ENCODE measurements at places on chromosomes 11 and 22. TPM values are rescaled to one million over a fixed set of nuclear protein-coding genes. Genes with fewer than 3 reads are reported as not detected.

DEFB108B gene
- not detected for total RNA-seq

TRPM5 gene
- not detected for total RNA-seq

NRIP3 gene
- 1.2 TPM for total RNA-seq

DNA sequence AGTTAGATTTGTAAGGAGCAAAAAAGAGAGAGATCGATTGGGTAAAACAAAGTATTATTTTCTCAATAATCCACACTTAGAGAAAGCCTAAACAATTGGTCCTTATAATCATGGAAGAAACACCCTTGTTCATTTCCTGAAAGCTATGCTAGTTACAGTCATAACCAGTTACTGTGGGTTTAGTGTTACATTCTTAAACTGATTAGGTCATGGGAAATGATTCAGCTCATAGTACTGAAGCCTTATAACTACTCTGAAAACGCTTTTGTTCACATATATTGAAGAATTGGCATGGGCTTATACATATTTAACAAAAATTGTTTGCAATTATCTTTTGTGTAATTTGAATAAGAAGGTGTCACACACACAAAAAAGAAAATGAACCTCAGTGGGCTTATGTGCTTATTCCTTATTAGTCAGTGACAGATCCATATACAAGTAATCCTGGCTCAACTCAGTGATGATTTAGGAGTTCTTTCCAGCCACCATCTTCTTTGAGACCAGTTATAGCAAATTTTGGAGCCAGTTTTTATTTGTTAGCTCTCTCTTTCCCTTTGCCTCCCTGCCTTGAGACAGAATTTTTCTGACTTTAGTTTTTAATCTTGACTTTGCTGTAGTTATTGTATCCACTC is 198.5 kb upstream of the CTSC start:
- H3K4me1 ChIP-seq = no peaks in the 10 kb centered on the region
- H3K36me3 ChIP-seq = no peaks in the 10 kb centered on the region
- H3K27me3 ChIP-seq = no peaks in the 10 kb centered on the region
- DNase-seq = no peak
- no peak overlapping the region for H3K4me3 ChIP-seq

- no peak overlapping the region for H3K4me3 ChIP-seq
- no peaks in the 10 kb centered on the region for H3K27me3 ChIP-seq
- H3K4me1 ChIP-seq = peaks cover 15% of the 10 kb centered on the region
- DNase-seq = peak; percentile 84
- H3K36me3 ChIP-seq = no peaks in the 10 kb centered on the region
These were observed 34.6 kb upstream of the SHANK2 start for GRCh38 chr11:71286701-71287643.

GRCh38 chr11:119258180-119258579 is 52.0 kb downstream of the CBL start:
- H3K27me3 ChIP-seq = no peaks in the 10 kb centered on the region
- no peak overlapping the region for H3K4me3 ChIP-seq
- peaks cover 11% of the 10 kb centered on the region for H3K4me1 ChIP-seq
- H3K27ac ChIP-seq = no peak overlapping the region

GRCh38 chr11:63838150-63838677 is 696 bp upstream of the MARK2 start:
- H3K4me1 ChIP-seq = peaks cover 50% of the 10 kb centered on the region
- H3K36me3 ChIP-seq = no peaks in the 10 kb centered on the region
- H3K27ac ChIP-seq = peak overlapping the region; percentile 94
- peak overlapping the region; percentile 90 for H3K4me3 ChIP-seq
- DNase-seq = no peak

DNA sequence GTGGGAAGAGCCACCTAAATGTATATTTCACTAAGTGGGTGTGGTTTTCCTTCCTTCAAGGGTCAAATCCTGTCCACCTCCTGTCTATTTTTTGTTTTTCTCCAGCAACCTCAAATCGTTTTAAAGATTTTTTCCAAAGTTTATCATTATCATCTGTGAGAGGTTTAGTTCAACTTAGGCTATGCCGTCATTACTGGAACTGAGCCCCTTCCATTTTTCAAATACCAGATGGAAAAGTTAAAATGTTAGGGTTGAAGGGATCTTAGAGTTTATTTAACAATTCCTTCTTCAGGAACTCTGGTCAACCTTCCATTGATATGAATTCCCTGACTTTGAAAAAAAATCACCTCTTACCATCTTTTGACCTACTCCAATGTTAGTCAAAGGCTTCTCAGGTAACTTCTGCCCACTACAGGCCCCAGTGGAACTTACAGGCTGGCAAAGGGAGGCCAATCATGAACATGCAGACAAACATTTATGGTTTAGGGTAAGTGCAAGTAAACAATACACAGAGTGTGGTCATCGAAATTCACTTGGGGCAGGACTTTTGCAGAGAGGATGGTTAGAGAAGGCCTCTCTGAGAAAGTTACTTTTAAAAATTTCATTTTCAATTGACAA is 45.2 kb downstream of the SYN3 start:
- H3K4me3 ChIP-seq = no peak overlapping the region
- H3K4me1 ChIP-seq = no peaks in the 10 kb centered on the region
- H3K27me3 ChIP-seq = no peaks in the 10 kb centered on the region
- no peak for DNase-seq
- no peaks in the 10 kb centered on the region for H3K36me3 ChIP-seq

DNA sequence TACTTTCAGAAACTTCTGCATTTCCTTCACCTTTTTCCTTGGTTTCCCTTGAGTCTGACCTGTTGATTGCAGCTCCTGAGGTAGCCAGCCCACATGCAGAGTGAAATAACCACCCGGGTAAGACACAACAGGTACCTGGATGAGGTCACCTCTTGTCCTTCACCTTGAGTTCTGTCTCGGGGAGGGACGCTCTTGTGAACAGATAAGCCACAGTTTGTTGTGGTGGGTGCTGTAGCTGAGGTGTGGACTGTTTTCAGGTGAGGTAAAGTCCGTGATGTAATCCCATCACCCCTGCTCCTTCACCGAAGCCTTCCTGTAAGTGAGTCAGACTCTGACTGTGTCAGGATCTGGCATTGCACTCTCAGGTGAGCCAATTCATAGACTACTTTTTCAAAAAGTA is 183.1 kb downstream of the NAV2 start:
- H3K4me3 ChIP-seq = no peak overlapping the region
- no peak overlapping the region for H3K27ac ChIP-seq
- peak; percentile 52 for DNase-seq
- H3K27me3 ChIP-seq = no peaks in the 10 kb centered on the region

DNA sequence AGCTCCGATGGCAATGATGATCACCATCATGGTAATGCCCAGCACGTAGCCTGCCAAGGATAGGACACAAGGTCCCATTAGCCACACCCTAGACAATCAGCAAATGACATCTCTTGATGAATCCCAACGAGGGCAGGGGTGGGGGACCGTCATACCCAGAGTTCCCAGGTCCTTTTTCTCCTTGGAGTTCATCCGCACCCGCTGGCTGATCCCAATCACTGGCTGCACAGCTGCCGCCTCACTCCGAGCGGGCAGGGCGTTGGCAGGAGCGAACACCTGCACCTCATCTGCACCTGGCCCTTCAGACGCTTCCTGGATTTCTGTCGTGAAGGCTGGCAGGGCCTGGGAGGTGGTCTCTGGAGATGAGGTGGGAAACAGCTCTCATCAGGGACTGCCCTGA is 2.9 kb downstream of the PIK3IP1 start:
- H3K27me3 ChIP-seq = no peaks in the 10 kb centered on the region
- peak overlapping the region; percentile 81 for H3K4me3 ChIP-seq
- DNase-seq = peak; percentile 86
- peaks cover 27% of the 10 kb centered on the region for H3K36me3 ChIP-seq
- peaks cover 49% of the 10 kb centered on the region for H3K4me1 ChIP-seq

- no peaks in the 10 kb centered on the region for H3K27me3 ChIP-seq
- H3K4me3 ChIP-seq = no peak overlapping the region
- DNase-seq = no peak
- no peaks in the 10 kb centered on the region for H3K36me3 ChIP-seq
- H3K4me1 ChIP-seq = no peaks in the 10 kb centered on the region
These were observed 75.7 kb upstream of the E2F8 start for GRCh38 chr11:19316434-19316833.

DNA sequence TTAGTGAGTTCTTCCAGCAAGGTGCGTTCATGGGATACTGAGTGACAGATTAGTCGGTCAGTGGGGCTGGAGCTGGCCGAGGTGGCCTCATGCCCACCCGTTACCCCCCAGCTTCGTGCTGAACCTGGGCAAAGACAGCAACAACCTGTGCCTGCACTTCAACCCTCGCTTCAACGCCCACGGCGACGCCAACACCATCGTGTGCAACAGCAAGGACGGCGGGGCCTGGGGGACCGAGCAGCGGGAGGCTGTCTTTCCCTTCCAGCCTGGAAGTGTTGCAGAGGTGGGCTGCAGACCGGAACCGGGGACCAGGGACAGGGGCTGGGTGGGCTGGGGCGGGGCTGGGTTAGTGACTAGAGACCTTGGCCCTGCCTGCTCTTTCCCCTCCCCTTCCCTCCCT is 2.9 kb downstream of the LGALS1 start:
- no peak overlapping the region for H3K4me3 ChIP-seq
- no peak for DNase-seq
- H3K27me3 ChIP-seq = no peaks in the 10 kb centered on the region
- H3K27ac ChIP-seq = peak overlapping the region; percentile 98

DNA sequence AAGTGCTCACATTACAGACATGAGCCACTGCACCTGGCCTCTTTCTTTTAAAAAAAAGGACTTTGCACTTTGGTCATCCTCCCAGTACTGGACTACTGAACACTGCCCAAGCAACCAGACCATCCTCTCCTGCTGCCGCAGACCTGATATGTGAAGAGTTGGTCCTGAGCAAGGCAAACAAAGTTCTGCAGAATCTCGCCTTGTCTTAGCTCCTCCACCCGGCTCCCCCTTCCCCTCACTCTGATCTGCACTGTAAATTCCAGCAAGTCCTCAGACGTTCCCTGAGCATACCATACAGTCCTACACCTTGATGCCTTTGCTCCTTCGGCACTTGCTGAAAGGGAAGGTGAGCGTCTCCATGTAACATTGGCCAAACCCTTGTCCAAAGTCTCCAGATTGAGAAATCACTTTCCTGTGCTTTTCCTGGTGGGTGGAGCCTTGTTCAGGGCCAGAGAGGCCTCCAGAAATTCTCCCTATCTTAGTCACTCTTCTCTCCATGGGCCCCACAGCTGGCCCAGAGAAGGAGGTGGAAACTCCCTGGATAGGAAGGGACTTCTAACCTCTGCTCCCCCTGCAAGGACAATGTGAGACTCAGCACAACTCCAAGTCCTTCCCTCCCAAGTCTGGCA is 47.0 kb upstream of the TIMP3 start:
- H3K27ac ChIP-seq = peak overlapping the region; percentile 27
- H3K4me3 ChIP-seq = no peak overlapping the region
- no peak for DNase-seq

DNA sequence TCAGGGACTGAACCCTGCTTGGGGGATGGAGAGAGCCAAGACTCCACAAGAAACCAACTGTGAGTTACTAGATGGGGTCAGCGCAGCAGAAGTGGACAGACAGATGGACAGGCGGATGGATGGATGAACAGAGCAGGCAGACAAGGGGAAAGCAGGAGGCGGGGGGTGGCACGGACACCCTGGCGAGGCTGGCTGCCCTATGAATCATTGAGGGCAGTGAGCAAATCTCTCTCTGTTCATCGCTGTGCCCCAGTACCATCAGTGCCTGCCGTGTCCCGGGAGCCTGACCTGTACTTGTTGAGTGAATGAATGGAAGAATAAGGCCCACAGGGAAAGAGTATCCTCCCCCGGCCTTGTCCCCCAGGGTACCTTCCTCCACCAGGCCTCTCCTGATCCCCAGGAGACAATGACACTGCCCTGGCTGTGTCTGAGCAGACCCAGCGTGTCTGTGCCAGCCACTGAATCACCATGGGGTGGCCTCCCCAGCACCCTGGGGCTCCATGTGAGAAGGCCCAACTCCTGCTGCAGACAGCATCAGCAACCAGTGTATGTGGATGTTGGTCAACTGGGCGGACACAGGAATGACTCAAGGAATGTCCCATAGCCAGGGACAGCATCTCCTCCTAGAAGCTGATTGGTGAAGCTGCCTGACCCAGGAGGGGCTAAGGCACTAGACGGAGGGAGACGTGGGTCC is 5.1 kb upstream of the KLHL35 start:
- H3K36me3 ChIP-seq = no peaks in the 10 kb centered on the region
- no peaks in the 10 kb centered on the region for H3K27me3 ChIP-seq
- H3K27ac ChIP-seq = no peak overlapping the region

DNA sequence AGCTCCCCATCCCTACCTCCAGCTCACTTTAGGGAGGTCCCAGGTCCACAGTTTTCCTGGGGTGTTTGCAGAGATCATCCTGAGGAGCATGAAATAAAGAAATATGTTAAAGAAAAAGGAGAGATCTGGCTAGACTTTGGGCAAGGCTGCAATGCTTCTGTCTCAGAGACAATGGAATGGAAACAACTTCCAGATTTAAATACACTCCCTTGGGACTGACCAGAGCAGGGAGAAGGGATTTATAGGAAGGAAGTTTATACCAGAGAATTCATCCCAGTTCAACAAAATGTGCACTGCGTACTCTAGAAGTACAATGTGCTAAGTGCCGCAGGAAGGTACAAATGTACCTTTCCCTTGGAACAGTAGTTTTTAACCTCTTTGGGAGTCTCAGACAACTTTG is 40.4 kb downstream of the ETS1 start:
- H3K27ac ChIP-seq = peak overlapping the region; percentile 87
- H3K4me1 ChIP-seq = peaks cover 21% of the 10 kb centered on the region
- no peaks in the 10 kb centered on the region for H3K27me3 ChIP-seq

DNA sequence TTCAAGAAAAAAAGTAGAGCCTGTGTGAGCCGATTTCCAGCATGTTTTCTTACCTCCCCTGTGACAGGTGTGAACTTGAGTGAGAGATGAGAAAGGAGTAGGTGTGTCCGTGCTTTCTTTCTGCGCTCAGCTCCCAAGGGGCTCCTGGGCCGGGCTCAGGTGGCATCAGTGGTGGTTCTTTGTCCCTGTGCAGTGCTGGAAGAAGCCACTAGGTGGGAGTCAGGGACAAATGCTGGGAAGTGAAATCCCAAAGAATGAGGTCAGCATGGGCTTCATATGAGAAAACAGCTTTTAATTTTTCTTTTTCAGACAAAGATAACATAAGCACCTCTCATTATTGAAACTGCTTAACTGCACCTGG is 57.8 kb downstream of the PPFIBP2 start:
- peaks cover 25% of the 10 kb centered on the region for H3K4me1 ChIP-seq
- DNase-seq = no peak
- no peaks in the 10 kb centered on the region for H3K36me3 ChIP-seq
- no peaks in the 10 kb centered on the region for H3K27me3 ChIP-seq
- H3K27ac ChIP-seq = peak overlapping the region; percentile 40
- no peak overlapping the region for H3K4me3 ChIP-seq

DNA sequence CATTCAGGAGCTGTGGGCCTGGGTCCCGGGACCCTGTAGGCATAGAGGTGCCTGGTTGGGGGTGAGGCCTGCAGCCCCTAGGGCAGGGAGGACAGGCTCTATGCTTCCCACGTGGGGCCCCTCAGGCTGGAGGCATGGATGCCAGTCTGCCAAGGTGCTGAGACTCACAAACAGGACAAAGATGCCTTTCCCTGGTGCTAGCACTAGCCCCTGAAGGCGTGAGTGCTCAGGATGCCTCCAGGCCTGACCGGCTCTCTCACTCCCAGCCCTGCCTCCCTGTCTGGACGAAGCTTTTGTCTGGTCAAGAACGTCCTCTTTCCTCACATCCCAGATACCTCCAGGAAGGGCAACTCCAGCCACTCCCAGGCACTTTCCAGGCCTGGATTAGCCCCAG is 2.1 kb downstream of the CDC42BPG start:
- peaks cover 7% of the 10 kb centered on the region for H3K36me3 ChIP-seq
- DNase-seq = no peak
- no peaks in the 10 kb centered on the region for H3K27me3 ChIP-seq
- peaks cover 13% of the 10 kb centered on the region for H3K4me1 ChIP-seq
- H3K4me3 ChIP-seq = no peak overlapping the region

GRCh38 chr11:2428322-2428795 is 16.0 kb downstream of the TRPM5 start:
- H3K4me3 ChIP-seq = no peak overlapping the region
- no peaks in the 10 kb centered on the region for H3K27me3 ChIP-seq
- no peaks in the 10 kb centered on the region for H3K36me3 ChIP-seq
- H3K4me1 ChIP-seq = no peaks in the 10 kb centered on the region
- DNase-seq = no peak

Data from vagina (tissue), 2 donors.